ENCODE measurements at places on chromosomes 16 and 17. TPM values are rescaled to one million over a fixed set of nuclear protein-coding genes. Genes with fewer than 3 reads are reported as not detected.
A peak's percentile ranks its signal among the peaks of the same experiment; 100 is the strongest.

GRCh38 chr17:82444941-82445521, 5.5 kb downstream of the CYBC1 start:
- ATAC-seq: no peak

GRCh38 chr16:65062736-65063583, 58.9 kb downstream of the CDH11 start:
- ATAC-seq: no peak

DNA sequence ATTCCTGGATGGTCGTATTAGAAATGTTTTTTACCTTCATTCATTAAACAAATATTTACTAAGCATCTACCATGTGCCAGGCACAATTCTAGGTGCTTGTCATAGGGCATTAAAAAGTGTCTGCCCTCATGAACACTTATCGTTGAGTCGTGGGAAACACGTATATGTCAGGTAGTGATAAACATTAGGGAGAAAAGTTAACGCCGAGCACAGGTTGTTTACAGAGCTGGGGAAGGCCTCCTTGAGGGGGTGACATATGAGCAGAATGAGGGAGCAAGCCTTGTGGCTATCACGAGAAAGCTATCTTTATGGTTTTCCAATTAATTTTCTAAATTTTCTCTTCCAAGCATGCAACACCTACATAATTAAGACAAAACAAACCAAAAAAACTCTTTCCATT, 985 bp upstream of the ZNF213 start:
- ATAC-seq: no peak

- no peak for ATAC-seq
Measured at GRCh38 chr16:12611006-12611477, 192.6 kb downstream of the CPPED1 start.

GRCh38 chr17:33435721-33436301, 142.7 kb upstream of the ASIC2 start:
- ATAC-seq: no peak

DNA sequence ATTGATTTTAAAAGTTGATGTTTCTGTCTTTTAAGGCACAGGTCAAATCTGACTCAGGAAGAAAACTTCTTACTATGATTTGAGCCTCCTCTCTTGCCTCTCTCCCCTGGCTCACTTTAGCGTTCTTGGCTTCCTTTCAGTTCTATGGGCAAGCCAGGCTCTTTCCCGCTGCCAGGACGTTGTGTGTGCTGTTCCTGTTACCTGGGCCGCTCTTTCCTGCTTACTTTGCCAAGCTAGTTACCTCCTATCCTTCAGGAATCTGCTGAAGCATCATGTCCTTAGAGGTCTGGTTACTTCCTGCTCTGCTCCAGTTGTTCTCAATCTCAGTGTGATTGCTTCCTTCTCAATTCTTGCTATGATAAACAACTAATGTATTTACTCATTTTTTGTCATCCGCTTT, 1108.5 kb upstream of the EEF2KMT start:
- no peak for ATAC-seq

Gene TSNAXIP1
- 0.40 TPM for total RNA-seq

DNA sequence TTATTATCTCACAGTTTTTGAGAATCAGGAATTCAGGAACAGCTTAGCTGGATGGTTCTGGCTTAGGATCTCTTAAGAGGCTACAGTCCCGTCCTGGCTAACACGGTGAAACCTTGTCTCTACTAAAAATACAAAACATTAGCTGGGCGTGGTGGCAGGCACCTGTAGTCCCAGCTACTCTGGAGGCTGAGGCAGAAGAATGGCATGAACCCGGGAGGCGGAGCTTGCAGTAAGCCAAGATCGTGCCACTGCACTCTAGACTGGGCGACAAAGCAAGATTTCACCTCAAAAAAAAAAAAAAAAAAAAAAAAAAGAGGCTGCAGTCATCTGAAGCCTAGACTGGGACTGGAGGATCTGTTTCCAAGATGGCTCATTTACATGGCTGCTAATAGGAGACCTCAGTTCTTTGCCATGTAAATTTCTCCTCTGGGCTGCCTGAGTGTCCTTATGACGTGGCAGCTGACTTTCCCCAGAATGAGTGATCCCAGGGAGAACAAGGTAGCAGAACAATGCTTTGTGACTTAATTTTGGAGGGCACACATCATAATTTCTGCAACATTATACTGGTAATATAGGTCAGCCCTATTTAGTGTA, 95.8 kb upstream of the CORO6 start:
- ATAC-seq: no peak

Gene PDILT
- total RNA-seq: not detected

Gene KCNAB3
- 0.44 TPM for total RNA-seq

- ATAC-seq: no peak
Measured at GRCh38 chr17:21212826-21213637, 929 bp downstream of the TMEM11 start.

DNA sequence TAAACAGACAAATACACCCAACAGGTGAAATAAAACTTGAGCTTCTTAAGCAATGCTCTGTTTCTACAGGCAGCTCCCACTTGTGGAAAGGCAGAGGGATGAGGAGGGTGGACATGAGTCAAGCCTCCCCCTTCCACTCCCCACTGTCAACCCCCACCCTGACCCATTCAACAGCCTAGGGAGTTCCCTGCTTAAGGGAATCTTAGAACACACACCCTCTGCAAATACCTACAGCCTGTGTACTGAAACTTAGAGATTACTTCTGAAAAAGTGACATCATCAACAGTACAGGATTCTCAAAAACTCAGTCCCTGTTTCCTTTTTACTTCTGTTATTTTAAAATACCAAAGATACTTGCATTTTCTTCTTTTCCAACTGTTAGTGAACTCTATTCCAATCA, 345.4 kb downstream of the SOX9 start:
- ATAC-seq: peak; percentile 89

Gene CRYBA1
- total RNA-seq: not detected

GRCh38 chr16:16189842-16190241, 33.5 kb downstream of the ABCC6 start:
- no peak for ATAC-seq

DNA sequence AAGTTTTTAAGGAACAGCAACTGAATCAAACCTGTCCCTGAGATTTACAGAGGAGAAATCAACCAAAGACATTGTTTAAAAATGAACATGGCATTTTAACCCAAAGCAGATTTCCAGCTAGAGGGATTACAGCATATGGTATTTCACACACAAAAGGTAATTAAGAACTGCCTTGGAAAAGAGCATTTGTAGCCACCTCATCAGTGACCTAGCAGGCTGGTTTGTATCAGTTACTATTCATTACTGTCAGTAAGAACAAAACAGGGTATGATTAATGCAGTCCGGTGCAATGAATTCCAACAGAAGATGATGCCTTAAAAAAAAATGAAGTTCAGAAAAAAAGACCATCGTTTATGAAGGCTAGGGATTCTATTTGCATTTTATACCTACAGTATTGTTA, 219.9 kb downstream of the CHD9NB start:
- ATAC-seq: no peak

Gene SPATA22
- not detected for total RNA-seq

- no peak for ATAC-seq
Measured at GRCh38 chr17:21419299-21420239, 43.4 kb downstream of the KCNJ12 start.

DNA sequence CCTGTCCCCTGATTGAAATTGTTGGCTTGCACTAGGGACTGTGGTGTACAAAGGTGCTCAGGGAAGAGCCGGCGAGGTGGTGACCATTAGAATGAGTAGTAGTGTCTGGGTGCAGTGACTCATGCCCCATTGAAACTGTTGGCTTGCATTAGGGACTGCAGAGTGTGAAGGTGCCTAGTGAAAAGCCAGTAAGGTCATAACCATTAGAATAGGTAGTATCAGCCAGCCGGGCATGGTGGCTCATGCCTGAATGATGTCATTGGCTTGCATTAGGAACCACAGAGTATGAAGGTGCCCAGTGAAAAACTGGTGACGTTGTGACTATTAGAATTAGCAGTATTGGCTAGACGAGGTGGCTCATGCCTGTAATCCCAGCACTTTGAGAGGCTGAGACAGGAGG, 78.9 kb downstream of the ABCC6 start:
- ATAC-seq: peak; percentile 89

GRCh38 chr16:77238593-77238992, 39.4 kb downstream of the SYCE1L start:
- no peak for ATAC-seq

GRCh38 chr16:21727344-21727743, 63.6 kb downstream of the OTOA start:
- no peak for ATAC-seq

Gene HOXB1
- total RNA-seq: 0.24 TPM

Gene SPNS1
- 22.5 TPM for total RNA-seq

Gene ABCA6
- total RNA-seq: 2.4 TPM

- no peak for ATAC-seq
Measured at GRCh38 chr17:12637015-12637414, 28.7 kb upstream of the MYOCD start.

- ATAC-seq: no peak
Measured at GRCh38 chr17:77785312-77785905, 173.1 kb upstream of the TNRC6C start.

Gene KRTAP3-1
- not detected for total RNA-seq

Gene WNT9B
- total RNA-seq: not detected

Data from esophagus mucosa (tissue), 1 donor.